ENCODE measurements at places on chromosomes 3 and 15.
A peak's percentile ranks its signal among the peaks of the same experiment; 100 is the strongest.

GRCh38 chr15:67116742-67117141 is 51.3 kb downstream of the SMAD3 start:
- peak; percentile 34 for DNase-seq

DNA sequence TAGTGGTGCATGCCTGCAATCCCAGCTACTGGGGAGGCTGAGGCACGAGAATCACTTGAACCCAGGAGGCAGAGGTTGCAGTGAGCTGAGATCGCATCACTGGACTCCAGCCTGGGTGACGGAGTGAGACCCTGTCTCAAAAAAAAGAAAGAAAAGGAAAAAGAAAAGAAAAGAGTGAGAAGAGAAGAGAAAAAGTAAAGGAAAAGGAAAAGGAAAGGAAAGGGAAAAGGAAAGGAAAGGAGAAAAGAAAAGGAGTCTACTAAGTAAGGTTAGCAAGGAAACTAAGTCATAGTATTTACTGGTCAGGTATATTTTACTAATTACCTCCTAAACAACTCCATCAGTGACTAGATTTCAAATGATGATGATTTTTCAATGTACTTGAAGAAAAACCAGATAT is 198.3 kb downstream of the VPS13C start:
- no peak for DNase-seq

GRCh38 chr3:131786386-131786785 is 248.4 kb downstream of the CPNE4 start:
- DNase-seq, result no peak

- DNase-seq, result no peak
These were observed 2.4 kb downstream of the IGF2BP2 start for GRCh38 chr3:185822221-185823000.

GRCh38 chr3:55701997-55702396 is 214.9 kb upstream of the WNT5A start:
- no peak for DNase-seq

DNA sequence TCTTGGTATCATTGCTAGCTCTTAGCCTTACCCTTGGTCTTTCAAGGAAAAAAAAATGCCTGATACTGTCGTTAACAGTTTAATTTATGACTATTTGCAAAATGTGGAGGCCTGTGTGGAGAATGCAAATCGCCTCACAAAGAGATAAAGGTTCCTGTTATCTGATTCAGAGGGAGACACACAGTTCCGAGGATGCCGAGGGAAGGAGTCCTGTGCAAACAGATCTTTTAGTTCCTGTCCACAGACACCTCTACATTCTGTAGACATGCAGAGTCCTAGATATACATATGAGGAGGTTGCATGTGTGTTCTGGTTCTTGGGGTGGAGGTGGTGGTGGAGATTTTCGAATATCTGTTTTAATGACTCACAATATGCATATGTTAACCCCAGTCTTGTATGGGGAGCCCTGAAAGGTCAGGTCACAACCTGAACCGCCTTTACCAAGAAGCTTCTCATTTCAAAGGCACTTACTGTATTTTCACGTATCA is 5.7 kb downstream of the NR2F2 start:
- DNase-seq, result no peak

DNA sequence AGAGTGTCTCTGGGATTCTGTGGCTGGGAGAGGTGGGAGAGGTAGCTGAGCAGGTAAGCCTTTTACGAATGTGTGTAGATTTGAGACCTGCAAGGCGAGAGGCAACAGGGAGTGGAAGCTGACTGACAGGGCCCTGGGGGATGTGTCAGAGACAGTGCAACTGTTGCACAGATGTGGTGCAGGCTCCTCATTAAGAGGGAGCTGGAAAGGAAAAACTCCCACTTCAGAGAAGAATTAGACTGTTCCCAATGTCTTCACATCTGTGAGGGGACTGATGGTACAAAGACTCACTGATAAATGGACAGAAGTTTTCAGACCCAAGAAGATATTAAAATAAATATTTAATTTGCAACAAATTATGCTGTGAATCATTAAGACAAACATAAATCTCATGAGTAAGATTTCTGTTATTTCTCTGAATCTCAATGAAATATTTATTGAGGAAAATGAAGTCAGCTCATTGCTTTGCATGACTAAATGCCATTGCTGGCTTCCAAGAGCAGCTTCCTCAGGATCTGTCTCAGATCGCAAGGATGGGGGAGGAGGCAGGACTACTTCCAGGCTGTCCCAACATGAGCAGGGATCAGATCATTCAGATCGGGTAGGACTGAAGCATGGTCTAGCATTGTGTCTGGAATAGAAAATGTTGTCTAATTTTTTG is 127.3 kb upstream of the ROPN1 start:
- no peak for DNase-seq

GRCh38 chr15:36814708-36815107 is 235.3 kb downstream of the CDIN1 start:
- DNase-seq, result no peak

GRCh38 chr3:46383951-46384330 is 13.2 kb downstream of the CCR5 start:
- no peak for DNase-seq

GRCh38 chr15:68207176-68207935 is 2.2 kb upstream of the CALML4 start:
- no peak for DNase-seq
